Right lung (tissue), 10 donors: ENCODE measurements at places on chromosomes 4 and X. TPM values are rescaled to one million over a fixed set of nuclear protein-coding genes. Genes with fewer than 3 reads are reported as not detected.

DNA sequence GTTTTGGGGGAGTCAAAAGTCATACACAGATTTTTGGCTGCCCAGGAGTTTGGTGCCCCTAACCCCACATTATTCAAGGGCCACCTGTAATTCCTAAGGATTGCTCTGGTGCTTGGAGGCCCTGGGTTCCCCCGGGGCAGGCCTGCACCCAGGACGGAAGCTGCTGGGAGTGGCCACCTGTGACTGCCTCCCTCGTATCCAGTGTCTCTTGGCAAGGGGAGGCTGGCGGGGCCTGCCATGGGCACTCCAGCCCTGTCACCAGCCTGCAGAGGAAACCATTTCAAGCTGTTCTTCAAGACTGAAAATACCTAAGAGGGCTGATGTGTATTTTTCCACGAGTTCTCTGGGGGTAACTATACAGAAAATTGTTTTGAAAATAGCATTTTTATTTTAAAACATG is 24.5 kb upstream of the GPR78 start:
- DNase-seq = no peak

DNA sequence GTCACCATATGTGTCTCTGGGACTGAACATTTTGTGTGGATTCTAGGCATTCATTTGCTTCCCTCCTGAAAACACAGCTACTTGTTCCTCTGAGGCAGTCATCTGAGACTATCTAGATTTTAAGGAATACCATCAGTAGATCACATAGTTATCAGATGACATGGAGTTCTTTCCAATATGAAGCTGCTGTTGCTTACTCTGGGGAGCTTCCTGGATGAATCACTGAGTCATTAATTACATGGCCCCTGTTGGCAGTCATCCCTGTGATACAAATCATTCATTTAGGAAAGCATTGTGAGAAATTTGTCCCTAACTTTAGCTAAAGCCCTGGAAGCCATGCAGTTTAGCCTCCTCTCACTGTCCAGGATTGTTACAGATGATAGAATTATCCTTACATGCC is 98.2 kb upstream of the ARSJ start:
- no peak for DNase-seq

GRCh38 chr4:156408749-156409148 is 455.1 kb upstream of the CTSO start:
- DNase-seq = no peak

- no peak for DNase-seq
Measured at GRCh38 chr4:2961811-2962441, 1.3 kb downstream of the NOP14 start.

GRCh38 chrX:108114541-108114940 is 23.0 kb downstream of the ATG4A start:
- DNase-seq = no peak

GRCh38 chrX:68045008-68045577 is 388.2 kb downstream of the OPHN1 start:
- no peak for DNase-seq

- DNase-seq = no peak
Measured at GRCh38 chrX:94662689-94663088, 988.7 kb downstream of the FAM133A start.

GRCh38 chr4:86939729-86940575 is 5.1 kb downstream of the AFF1 start:
- DNase-seq = no peak

DNA sequence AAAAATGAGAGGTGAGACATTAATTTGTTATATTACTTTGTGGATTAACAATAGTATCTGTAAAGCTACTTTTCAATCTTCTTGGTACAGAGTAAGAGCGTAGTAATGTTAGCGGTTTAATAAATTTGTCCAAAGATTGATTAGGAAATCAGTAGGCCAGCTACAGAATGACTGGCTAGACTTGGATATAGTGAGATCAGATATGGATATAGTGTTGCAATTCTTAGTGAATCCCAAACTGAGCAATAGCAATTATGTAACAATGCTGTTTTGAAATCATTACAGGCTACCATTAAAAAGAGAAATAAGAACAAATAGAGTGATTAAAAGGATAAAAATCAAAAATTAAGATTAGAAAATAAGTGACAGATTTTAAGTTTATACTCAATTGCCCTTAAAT is 847 bp upstream of the UGT2A2 start:
- DNase-seq = no peak

GRCh38 chr4:68375667-68376559 is 26.0 kb upstream of the YTHDC1 start:
- peak; percentile 20 for DNase-seq

GRCh38 chr4:65623506-65623905 is 46.8 kb downstream of the EPHA5 start:
- no peak for DNase-seq

GRCh38 chrX:15471028-15471427 is 22.1 kb downstream of the PIR start:
- DNase-seq = peak; percentile 43

- peak; percentile 34 for DNase-seq
Measured at GRCh38 chrX:70087857-70088630, 25.8 kb downstream of the OTUD6A start.

- DNase-seq = no peak
Measured at GRCh38 chr4:18113710-18114331, 92.3 kb upstream of the LCORL start.

DNA sequence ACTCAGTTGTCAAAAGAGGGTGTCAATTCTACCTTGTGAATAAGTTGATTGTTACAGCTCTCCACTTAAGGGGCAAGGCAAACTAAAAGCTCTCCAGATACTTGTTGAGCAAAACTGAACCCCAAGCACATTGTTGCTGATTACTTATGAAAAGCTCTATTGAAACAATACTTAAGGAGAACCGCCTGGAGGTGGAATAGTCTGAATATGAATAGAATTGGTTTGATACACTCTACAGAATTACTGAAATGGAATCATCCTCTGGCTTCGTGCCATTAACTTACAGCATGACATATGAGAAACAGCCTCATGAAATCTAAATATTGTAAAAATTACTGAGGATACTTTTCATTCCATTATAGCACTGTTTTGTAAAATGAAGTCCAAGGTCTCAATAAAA is 127.0 kb upstream of the SH3RF1 start:
- no peak for DNase-seq

Gene DRD5
- polyA plus RNA-seq = not detected

Gene SPANXB1
- not detected for polyA plus RNA-seq

Gene ASMT
- 0.26 TPM for polyA plus RNA-seq

Gene S100G
- polyA plus RNA-seq = not detected

Gene ZNF185
- polyA plus RNA-seq = 17.5 TPM

Gene GLOD5
- polyA plus RNA-seq = 1.6 TPM

Gene TCEAL7
- 19.5 TPM for polyA plus RNA-seq

Gene FOXR2
- polyA plus RNA-seq = not detected

Gene ARR3
- 0.56 TPM for polyA plus RNA-seq
